ENCODE measurements at places on chromosomes 1 and 21.

- peak; percentile 53 for DNase-seq
These were observed 23.2 kb downstream of the PMVK start for GRCh38 chr1:154913273-154913672.

DNA sequence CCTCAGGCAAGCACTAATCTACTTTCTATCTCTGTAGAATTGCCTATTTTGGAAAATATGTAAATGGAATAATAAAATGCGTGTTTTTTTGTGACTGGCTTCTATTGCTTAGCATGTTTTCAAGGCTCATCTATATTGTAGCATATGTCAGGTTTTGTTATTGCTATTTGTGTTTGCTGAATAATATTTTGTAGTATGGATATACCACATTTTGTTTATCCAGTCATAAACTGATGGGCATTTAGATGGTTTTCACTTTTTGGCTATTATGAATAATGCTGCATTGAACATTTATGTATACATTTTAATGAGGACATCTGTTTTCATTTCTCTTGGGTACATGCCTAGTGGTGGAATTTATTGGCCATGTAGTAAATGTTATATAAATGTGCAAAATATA, 183.3 kb upstream of the ZP4 start:
- no peak for DNase-seq

DNA sequence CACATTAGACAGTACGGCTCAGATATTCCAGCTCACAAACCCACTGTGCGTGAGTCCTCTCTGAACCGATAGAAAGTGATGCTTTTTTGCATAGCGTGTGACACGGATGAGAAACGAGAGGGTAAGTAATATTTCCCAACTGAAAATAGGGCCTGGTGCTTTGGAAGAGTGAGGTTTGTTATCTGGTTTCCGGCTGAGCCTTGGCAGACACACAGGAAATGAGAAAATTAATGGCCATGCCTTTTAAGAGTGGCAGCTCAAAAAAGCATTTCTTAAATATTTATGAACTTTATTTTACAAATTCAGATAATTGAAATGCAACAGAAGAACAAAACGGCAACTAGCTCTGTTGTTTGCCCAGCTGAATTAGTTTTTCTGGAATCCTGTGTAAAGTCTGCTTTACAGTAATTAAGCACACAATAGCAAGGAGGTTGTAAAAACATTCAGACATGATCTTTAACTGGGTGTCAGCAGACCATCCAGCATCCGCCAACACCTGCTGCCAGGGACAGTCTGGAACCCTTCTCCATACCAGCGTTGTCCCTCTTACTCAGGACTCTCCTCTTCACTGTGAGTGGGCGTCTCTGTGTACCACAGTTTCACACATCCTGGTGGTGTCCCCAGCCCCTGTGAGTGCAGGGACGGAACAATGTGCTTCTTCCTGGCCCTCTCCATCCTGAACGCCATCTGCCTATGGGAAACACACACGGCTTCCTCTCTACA, 155.4 kb downstream of the PGBD5 start:
- peak; percentile 23 for DNase-seq

GRCh38 chr1:38026592-38027200, 14.2 kb downstream of the UTP11 start:
- peak; percentile 68 for DNase-seq

GRCh38 chr1:235296729-235297128, 31.2 kb downstream of the ARID4B start:
- no peak for DNase-seq

GRCh38 chr1:222967466-222968240, 152.8 kb downstream of the DISP1 start:
- no peak for DNase-seq

DNA sequence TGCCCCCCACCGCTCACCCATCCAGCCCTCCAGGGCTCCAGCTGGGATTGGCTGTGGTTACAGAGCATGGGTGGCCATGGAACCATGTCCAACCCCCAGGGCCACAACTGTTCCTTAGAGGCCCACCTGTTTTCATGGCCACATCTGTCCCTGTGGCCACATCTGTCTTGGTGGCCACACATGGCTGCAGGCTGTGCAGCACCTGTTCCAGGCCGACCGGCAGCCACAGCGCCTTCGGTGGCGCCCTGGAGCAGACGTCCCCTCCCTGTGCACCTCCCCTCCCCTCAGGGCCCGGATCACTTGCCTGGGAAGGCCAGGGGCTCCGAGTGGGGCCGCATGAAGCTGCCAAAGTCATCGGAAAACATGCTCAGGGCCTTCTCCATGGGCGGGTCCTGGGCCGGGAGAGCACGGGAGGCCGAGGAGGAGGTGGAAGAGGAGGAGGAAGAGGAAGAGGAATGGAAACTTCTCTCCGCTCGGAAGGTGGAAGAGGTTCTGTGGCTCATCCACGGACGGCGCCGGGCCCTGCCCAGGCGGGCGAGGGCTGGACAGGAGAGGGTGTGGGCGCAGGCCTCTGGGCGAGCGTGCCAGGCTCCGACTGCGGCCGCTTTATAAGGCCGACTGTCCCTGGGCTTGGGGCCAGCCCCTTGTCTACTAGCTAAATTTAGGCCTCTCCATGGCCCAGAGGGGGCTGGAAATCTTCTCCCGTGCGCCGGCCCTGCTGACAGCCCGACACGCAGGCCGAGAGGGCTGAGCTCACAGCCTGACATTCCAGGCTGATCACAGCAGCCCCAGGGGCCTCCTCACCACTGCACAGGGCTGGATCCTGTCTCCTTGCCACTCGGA, at the start of gene HSPB7:
TSS of gene HSPB7 (minus strand) at position 583 of the 843 bp plus-strand sequence. CDS start at position 503, 80 bp downstream.
- no peak for DNase-seq

- DNase-seq = no peak
These were observed 59.1 kb upstream of the RBM15 start for GRCh38 chr1:110280126-110280525.

DNA sequence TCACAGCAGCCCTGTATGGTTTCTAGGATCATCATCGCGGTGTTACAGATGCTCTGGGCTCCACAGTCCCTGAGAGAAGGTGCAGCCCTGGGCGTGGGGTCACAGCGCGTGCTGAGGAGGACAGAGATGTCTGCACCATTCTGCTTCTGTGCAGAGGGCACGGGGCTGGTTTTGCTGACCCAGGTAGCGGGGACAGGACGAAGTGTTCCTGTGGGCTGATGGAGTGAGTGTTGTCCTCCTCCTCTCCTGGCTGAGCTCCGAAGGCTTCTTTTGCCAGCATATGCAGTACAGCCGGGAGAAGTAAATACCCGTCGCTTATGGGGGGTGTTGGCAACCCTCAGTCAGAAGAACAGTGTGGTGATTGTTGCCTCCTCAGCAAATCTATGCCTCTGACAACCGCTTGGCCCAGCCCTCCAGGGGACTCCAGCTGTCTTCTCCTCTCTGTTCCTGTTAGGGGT, 101.5 kb downstream of the DDX20 start:
- DNase-seq = no peak

GRCh38 chr1:18045203-18045602, 62.4 kb upstream of the IGSF21 start:
- no peak for DNase-seq

- DNase-seq = no peak
These were observed 4.5 kb downstream of the UHMK1 start for GRCh38 chr1:162502077-162502476.

- no peak for DNase-seq
These were observed 66.6 kb downstream of the HMGB4 start for GRCh38 chr1:33930346-33931110.

DNA sequence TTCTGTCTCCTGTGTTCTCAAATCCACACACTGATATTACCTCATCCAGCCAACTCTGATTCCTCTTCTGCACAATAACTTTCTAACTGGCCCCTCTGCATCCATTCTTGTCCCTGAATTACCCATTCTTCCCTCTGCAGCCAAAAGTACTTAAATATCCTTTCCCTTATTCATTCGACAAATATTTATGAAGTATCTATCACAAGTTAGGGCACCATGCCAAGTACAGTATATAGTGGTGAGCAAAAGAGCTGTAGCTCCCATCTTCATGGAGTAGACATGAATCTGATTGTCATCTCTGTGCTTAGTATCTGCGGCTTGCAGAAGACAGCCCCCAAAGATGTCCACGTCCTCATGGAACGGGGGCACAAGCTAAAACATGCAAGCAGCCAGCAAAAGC, 316.8 kb downstream of the SETD4 start:
- peak; percentile 7 for DNase-seq

- DNase-seq = no peak
These were observed 200.6 kb upstream of the CACYBP start for GRCh38 chr1:174799136-174799479.

GRCh38 chr1:66313429-66313828, 220.5 kb upstream of the SGIP1 start:
- no peak for DNase-seq

GRCh38 chr1:51990478-51990965, at the start of gene RAB3B:
Gene RAB3B (minus strand): TSS chr1:51990700. CDS start chr1:51977117, 13,583 bp downstream.
- peak; percentile 87 for DNase-seq

GRCh38 chr1:168081373-168082007, 55.2 kb downstream of the GPR161 start:
- DNase-seq = no peak

GRCh38 chr1:21491488-21492355, 17.5 kb upstream of the ALPL start:
- DNase-seq = peak; percentile 89

DNA sequence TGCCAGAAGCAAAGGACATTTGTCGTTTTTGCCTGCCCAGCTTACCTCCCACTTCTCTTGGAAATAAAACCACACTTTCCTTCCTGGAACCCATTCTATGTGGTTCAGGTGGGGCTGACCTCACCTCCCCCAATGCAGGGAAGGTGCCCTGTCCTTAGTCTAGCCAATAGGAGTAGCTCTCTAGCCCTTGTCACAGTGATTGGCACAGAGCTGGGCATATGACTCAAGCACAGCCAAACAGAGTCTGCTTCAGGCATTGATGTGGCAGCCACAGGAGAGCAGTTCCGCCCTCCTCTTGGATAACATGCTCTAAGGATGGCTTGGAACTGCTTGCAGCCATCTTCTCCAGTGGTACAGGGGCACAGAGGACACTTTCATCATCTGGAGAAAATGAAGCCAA, 134.0 kb downstream of the LRIG2 start:
- no peak for DNase-seq

GRCh38 chr21:23951251-23951650, 1656.0 kb downstream of the MRPL39 start:
- DNase-seq = no peak

GRCh38 chr1:28370239-28371009, 884 bp downstream of the PHACTR4 start:
- peak; percentile 43 for DNase-seq

- DNase-seq = no peak
These were observed 61.8 kb upstream of the PTGFRN start for GRCh38 chr1:116847688-116848531.

DNA sequence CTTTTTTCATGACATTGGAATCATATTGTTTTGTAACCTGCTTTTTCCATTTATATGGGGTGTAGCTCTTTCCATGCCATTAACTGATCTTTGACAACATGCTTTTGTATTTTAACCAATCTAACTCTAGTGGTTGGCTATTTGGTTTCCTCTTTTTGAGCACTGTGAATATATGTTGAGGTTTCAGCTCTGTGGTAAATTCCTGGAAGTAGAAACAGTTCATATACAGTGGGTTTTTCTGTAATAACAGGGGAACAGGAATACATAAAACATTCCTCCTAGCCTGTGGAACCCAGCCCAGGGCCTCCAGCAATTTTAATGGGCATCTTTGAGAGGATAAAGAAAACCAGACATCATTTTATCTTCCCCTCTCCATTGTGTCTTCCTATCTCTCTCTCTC, 17.4 kb downstream of the AZIN2 start:
- no peak for DNase-seq

GRCh38 chr1:8992936-8993687, 33.1 kb downstream of the SLC2A7 start:
- no peak for DNase-seq

Data from NCI-H345 (cell line).